ENCODE measurements at places on chromosomes 11 and 22.

DNA sequence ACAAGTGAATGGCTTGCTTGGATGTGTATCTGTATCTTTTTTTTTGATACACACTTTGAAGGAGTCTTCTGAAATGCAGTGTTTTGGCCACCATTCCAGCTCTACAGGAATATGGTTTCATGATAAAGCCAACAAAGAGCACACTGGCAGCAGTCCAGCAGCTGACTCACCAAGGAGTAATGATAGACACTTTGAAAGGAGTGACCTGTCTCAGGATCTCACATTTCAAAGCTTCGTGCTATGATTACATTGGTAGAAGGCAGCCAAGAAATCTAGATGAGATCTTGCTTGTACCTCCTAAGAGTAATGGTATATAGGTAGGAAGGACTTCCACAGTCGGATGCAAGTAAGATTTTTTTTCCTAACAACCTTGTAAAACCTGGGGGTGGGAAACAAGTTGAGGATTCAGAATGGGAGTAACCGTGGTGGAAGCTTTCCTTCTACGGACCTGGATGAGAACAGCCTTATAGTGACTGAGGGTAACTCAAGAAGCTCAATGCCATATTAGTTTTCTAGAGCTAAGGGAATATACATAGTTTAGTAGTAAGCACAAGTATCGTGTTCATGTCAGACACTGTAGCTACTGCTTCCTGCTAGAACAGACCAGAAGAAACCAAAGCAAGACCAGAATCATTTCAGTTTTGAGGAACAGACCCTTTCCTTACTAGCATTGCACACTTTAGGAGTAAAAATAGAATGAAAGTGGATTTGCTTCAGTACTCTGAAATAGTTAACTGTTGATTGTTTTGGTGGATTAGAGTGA is 25.0 kb downstream of the MTMR3 start:
- DNase-seq = peak; percentile 96

- DNase-seq = no peak
Measured at GRCh38 chr11:22392561-22392960, 54.4 kb downstream of the SLC17A6 start.

GRCh38 chr11:119423509-119424254 is 710 bp upstream of the THY1 start:
- no peak for DNase-seq

GRCh38 chr11:60931917-60932316 is 7.7 kb downstream of the TMEM132A start:
- no peak for DNase-seq

DNA sequence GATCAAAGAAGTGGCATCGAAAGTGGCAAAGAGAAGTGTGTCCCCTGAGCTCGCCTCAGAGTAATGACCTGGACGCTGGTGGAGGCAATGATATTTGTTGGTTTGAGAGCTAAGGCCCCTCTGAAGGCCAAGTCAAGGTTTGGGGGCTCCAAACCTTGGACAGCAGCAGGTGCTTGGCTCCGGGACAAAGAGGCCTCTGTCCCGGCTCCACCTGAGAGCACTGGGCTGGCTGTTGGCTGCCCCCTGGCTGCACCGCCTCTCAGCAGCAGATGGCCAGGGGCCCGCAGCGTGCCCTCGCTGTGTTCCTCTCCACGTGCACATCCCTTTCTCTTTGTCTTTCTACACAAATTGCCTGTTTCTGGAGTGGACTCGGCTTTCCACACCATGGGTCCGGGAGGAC is 301.3 kb downstream of the NTM start:
- no peak for DNase-seq

DNA sequence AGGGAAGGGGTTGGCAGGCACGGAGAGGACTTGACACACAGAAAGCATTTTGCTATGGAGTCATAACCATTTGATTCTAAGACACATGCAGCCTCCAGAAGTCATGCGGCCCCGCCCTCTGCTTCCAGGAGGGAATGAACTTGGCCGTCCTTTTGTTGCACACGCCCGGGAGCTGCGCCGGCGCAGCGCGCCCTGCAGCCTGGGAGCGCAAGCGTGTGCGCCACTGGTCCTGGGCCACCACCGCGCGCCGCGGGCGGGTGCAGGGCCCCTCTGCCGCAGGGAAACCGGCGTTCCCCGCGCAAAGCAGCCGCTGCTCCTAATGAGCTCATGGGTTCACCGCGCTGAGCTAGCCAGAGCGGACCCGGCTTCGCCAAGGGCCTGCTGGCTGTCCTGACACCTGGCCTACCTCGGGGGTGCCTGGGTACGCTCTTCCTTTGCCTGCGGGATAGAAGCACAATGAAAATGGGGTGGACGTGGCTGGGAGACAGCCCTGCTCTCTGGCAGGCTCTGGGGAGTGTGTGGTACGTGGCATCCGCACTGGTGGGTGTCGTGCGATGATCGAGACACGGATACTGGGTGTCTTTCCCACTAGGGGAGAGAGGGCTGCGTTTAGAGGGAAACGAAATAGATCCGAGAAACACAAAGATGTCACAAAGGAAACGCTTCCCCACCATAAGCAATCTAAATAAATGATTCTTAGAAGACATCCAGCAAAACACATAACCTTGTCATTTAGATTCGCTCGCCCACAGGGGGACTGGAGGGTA is 669 bp downstream of the MICAL3 start:
- peak; percentile 48 for DNase-seq

DNA sequence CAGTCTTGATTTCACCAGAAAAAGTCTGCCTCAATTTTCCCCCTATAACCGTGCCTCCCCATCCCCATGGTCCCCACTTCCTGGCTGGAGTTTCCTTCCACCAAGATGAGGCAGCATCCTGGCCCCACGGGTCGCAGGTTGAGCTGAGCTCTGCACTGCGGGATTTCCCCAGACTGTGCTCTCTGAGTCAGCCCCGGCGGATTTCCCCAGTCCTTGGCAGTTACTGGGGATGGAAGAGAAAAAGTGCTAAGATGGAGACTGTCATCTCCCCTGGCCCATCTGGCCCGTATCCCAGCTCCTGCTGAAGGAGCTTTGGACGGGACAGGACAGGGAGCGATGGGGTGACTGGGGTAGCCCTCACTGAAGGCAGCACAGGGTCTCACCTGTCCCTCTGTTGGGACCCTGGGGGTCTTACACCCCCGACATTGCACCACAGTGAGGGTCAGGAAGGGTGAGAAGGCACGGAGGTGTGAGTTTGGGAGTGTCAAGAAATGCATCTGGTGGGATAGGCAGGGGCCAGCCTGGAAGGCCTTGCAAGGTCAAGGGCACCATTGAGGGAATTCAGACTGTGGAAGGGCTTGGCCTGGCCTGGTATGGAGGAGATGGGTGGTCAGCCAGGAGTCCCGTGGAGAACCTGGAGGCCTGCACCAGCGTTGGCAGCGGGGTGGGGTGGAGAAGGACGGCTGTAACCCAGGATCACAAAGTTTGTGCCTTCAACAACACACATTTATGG is 36.5 kb downstream of the NADSYN1 start:
- peak; percentile 13 for DNase-seq

DNA sequence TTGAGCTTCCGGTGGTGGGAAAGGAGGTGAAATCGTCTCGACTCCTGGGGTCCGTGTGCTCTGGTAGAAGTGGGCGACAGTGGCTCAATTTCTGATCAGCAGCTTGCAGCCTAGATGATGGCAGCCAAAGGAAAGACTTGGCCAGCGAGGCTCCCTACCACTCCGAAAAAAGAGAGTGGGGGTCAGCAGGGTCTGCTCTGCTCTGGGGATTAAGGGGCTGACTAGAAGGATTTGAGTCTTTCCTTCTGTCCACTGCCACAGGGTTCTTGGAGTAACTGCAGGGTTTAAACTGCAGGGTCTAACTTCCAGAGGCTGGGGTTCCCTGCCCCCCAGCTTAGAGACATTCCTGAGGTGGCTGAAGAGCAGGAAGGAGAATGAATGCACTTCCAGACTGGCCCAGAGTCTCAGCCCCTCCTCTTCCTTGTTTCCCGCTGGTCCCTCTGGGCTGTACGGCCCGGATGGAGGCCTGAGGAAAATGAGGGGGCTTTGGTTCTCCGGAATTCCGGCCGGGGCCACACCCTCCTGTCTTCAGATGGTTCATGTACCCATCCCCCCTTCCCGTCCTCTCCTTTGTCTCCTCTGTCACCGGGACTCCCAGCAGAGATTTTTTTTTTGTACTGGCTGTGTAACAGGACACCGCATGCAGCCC is 907 bp downstream of the SERPINH1 start:
- no peak for DNase-seq

- peak; percentile 11 for DNase-seq
Measured at GRCh38 chr22:25202290-25202921, 2.7 kb downstream of the CRYBB3 start.

DNA sequence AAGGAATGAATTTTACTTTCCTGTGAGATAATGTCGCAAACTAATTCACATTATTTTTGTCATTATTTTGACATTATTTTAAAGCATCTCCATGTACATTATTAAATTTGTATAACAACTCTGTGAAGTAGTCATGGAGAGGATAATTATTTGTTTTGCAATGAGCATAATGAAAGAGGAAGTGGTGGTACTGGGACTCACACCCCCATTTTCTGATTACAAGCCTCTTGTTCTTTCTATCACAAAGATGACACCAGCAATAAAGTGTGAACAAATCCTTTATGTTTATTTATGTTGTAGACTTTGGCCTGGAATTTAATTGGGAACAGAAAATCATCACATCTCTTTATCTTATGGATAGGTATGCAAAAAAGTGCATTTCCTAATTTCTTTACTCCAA is 522.6 kb downstream of the TMEM135 start:
- DNase-seq = no peak

DNA sequence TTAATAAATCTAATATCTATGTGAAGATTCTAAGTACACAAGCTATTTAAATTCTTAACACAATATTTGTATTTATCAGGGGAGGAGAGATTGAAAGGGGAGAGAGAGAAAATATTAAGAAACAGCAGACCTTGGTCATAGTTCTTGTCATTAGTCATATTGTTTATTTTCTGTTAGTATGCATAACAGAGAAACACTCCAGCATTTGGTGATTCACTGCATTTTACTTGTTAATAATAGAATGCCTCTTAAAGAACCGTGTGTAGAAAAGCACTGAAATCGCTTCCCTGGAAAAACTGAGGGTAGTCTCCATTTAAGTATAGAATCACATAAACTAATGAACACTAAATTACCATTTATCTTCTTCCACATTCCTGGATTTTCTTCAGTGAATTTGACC is 122.7 kb upstream of the TRPC6 start:
- peak; percentile 20 for DNase-seq

DNA sequence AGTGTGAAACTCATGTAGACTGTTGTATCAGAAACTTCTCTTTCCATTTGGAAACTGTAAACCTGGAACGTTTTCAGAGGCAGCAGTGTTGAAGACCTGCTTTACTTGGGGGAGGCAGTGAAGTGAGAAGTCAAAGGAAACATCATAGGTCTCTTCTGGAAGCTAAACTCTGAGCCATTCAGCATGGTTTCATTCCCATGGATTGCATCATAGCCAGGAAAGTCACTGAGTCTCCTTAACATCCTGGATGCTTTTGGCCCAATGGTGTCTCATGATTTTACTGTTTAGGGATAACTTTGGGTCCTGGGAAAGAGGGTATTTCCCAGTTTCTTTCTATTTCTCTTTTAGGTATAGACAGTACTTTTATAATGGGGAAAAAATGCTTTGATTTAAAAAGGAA is 153.2 kb upstream of the E2F8 start:
- no peak for DNase-seq

DNA sequence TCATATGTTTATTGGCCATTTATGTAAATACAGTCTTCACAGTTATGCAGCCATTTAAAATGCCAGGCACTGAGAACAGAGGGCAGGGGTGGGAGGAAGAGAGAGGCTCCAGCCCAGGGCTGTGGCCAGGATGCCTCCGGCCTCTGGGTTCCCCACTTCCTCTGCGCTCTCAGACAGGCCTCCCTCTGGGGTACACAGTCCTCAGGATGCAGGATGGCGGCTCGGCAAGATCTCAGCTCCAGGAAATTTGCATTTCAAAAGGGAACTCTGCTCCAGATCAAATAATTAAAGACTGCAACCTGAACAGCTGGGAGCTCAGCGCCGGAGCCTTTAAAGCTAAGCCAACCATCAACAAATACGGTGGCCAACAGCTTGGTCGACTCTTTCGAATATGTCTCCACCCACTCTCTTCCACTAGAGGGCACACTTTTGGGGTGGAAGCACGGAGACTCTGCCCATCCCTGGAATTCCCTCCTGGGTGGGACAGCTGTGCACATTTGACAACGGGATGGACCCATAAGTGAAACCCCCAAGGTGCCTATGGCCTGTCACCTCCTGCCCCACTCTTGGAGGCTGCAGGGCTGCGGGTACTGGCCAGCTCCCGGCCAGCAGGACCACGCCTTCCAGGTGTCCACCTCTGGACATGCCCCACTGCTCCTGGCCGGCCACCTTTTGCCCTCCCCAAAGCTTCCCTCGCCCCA is 1044.7 kb downstream of the BRD1 start:
- DNase-seq = no peak

- peak; percentile 93 for DNase-seq
Measured at GRCh38 chr11:9787981-9788521, 124.2 kb downstream of the SWAP70 start.

- peak; percentile 66 for DNase-seq
Measured at GRCh38 chr11:67288452-67289225, 464 bp upstream of the ANKRD13D start.

- peak; percentile 90 for DNase-seq
Measured at GRCh38 chr11:34977089-34977912, 60.9 kb downstream of the PDHX start.

GRCh38 chr11:17598700-17599459 is 51.8 kb downstream of the OTOG start:
- DNase-seq = peak; percentile 26

- no peak for DNase-seq
Measured at GRCh38 chr11:87459351-87459750, 421.6 kb downstream of the TMEM135 start.

DNA sequence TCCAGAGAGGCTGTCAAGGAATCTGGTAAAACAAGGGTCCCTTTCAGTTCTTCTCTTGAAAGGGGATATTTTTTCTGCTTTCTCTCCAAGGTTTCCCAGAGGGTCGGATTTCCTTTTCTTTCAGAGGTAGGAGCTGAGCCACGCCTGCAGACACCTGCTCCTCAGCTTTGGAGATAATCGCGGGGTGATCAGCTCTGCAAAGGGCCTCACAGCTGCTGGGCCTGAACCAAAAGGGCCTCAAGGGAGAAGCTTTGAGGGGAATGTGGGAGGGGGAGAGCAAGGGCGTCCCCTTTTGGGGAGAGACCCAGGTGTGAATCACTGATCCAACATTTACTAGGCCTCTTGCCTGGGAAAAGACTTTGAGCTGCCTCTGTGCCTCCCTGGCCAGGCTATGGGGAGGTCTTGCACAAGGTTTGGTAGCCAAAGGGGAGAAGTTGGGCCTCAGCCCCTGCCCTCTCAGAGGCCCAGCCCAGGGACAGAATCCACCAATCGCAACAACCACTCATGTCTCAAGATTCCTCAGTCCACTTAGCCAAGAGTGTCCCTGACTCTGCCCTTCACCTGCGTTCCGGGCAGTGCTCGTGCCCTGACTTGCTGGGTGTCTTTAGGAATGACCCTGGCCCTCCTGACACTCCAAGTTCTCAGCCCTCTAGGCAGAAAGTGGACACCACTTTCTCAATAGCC is 14.0 kb upstream of the TP53I11 start:
- DNase-seq = no peak

- no peak for DNase-seq
Measured at GRCh38 chr11:9740202-9740883, 76.5 kb downstream of the SWAP70 start.

GRCh38 chr11:945986-946385 is 20.3 kb downstream of the AP2A2 start:
- no peak for DNase-seq
